Head of caudate nucleus (tissue), 42 donors: ENCODE measurements at places on chromosomes 7 and 10.
A peak's percentile ranks its signal among the peaks of the same experiment; 100 is the strongest.

DNA sequence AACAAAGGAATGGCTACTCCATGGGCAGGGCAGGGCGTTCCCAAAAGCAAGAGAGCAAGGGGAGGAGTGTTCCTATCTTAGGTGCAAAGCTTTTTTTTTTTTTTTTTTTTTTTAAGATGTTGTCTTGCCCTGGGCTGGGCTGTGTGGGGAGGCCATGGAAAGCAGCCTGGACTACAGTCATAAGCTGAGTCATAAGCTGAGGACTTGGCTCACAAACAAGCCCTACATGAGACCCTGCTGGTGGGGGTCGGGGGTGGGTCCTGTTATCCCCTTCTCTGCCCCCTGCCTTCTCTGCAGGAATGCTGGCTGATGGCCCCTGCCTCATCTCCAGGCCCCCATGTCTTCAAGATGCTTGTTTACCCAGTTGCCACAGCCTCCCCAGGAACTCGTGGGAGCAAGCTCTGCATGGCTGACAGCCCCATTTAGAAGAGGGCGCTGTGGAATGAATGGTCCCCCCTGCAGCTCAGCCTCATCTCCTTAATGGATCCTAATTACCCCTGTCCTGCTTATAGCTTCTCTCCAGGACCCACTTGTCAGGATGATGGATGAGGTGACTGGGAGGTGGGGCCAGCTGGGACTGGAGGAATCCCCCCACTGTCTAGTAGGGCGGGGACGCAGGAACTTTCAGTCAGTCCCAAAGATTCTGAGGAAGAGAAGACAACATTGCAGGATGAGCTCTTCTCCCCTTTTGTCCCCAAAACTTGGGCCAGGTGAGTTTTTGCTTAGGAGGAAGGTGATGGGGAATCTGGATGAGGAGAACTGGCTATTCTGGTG lies 340.8 kb upstream of the PODXL start:
- DNase-seq, result no peak

- DNase-seq, result peak; percentile 62
Measured at GRCh38 chr7:137592232-137592896, 248.8 kb upstream of the PTN start.

DNA sequence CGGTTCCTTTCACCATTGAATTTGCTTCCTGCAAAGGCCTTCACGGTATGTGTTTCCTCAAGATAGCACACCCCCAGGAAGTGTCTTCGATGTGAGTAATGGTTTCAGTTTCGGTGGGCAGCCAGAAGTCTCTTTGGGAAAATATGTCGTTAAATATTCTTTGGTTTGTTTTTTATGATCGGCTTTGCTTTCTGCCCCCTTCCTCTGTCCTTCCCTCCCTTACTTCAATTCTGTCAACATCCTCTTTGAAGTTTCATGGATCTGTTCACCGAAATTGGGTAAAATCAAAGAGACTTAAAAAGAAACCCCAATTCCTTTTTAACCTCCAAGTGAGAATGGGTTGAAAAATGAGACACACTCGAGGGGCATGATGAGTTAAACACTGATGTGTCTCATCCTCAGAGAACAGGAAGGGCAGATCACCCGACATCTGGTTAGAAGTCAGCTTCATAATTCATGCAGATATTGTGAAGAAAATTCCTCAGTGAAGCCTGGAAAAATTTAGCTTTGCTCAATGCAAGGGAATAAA lies 170.8 kb upstream of the HABP2 start:
- DNase-seq, result no peak

DNA sequence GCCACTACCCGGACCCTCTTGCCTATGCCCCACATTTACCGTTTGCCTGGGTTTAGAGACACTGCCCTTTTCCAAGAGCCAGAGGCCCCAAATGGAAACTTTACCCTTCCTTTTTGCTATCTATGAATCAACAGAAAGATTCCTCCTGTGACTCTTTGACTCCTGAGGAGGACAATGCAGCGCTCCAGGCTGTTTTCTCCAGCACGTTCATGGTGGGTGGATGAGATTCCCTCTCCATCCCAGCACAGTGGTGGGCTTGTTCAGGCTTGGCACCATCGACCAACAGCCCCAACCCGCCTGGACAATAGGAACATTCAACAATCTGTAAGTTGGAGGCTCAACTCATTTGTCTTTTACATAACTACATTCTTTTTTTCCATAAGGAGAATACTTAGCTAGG lies 55.9 kb downstream of the DLD start:
- no peak for DNase-seq

DNA sequence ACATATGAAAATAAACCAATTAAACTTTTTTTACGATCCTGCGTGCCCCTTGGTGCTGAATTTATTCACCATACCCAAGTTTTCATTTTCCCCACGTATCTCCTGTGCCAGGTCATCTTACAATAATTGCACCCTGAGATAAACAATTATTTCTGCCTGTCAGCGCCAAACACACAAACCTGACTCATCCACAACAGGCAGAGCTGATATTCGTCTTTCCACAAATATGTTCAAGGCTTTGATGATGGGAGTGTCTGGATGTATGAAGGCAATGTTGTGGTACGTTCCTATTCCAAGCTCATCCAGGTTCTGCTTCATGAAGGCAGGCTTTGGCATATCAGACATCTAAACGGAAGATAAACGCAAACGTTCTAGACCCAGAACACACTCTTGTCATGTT lies 45.8 kb upstream of the RHEB start:
- DNase-seq, result no peak

- DNase-seq, result no peak
Measured at GRCh38 chr10:45660876-45661411, 11.6 kb downstream of the ZFAND4 start.

- no peak for DNase-seq
Measured at GRCh38 chr10:102453502-102453901, 2.2 kb upstream of the C10orf95 start.

DNA sequence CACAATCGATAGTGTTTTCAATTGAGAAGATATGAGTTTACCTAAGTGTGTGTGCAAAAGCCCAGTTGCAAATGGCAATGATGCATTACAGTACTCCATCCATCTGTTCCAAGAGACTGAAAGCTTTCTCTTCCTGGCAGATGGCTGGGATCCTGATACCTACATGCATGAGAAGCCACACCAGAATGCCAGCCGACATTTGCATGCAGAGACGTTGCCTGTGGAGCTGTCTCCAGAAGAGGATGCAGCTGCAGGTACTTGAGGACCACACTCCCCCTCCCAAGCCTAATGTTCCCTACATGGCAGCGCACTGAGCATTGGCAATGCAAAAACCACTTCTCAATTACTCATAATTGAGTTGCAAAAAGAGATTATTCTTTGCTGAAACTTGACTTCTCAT lies 332.1 kb downstream of the WDR11 start:
- DNase-seq, result no peak

- no peak for DNase-seq
Measured at GRCh38 chr7:26000841-26001240, 151.2 kb upstream of the NFE2L3 start.

- no peak for DNase-seq
Measured at GRCh38 chr10:124542336-124542735, 80.7 kb downstream of the LHPP start.
